ENCODE measurements at places on chromosomes 1 and 21. TPM values are rescaled to one million over a fixed set of nuclear protein-coding genes. Genes with fewer than 3 reads are reported as not detected.

- H3K27ac ChIP-seq = no peak overlapping the region
- no peaks in the 10 kb centered on the region for H3K27me3 ChIP-seq
- H3K4me3 ChIP-seq = no peak overlapping the region
Measured at GRCh38 chr1:167185062-167185461, 35.6 kb upstream of the POU2F1 start.

GRCh38 chr1:55234016-55234415 lies 18.9 kb upstream of the USP24 start:
- H3K4me3 ChIP-seq = no peak overlapping the region
- no peak for DNase-seq
- H3K27ac ChIP-seq = no peak overlapping the region
- no peaks in the 10 kb centered on the region for H3K4me1 ChIP-seq
- no peaks in the 10 kb centered on the region for H3K27me3 ChIP-seq

C1orf87 gene
- 0.02 TPM for polyA plus RNA-seq

- no peak overlapping the region for H3K27ac ChIP-seq
- H3K4me1 ChIP-seq = peaks cover 9% of the 10 kb centered on the region
- DNase-seq = no peak
Measured at GRCh38 chr1:19381261-19381660, 69.1 kb downstream of the SLC66A1 start.

DNA sequence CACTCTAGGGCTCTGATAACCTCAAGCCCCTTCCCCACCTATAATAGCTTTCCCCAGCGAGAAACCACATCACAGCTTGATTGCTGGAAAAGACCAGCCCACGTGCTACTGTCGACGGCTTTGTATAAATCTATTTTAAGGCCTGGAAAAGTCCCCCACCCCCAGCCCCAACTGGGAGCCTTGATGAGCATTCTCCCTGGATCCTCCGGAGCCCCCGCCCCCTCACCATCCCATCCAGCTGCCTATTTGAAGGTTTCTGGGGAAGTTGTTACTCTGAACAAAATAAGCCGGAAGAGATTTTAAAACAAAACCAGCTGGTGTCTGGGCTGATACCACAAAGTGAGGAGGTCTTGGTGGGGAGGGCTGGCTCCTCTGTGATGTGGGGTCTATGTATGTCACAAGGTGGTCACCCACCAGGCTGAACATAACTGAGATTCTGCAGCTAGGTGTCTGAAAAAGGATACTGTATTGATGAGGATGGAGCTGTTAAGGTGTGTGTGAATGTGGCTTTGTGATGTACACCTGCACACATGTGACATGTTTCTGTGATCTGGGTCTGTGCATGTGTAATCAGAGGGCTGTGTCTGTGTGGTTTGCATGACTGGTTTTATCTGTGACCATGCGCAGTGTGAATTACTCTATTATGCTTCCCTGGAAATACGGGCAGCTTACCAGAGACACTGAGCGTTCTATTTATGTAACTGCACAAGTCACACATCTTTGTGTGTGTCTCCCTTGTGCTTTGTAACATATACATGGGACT lies 25.0 kb downstream of the RIMS3 start:
- no peaks in the 10 kb centered on the region for H3K36me3 ChIP-seq
- no peak overlapping the region for H3K27ac ChIP-seq
- DNase-seq = no peak

NEXN gene
- 3.4 TPM for polyA plus RNA-seq

- no peak overlapping the region for H3K4me3 ChIP-seq
- no peak overlapping the region for H3K27ac ChIP-seq
- no peak for DNase-seq
Measured at GRCh38 chr1:212696721-212697331, 2.8 kb downstream of the BATF3 start.

- DNase-seq = no peak
- H3K27ac ChIP-seq = no peak overlapping the region
- H3K4me3 ChIP-seq = no peak overlapping the region
Measured at GRCh38 chr1:50812346-50812745, 147.7 kb downstream of the FAF1 start.

IVL gene
- polyA plus RNA-seq = 0.02 TPM
